Stimulated activated CD8-positive, alpha-beta memory T cell treated with anti-CD3 and anti-CD28 coated beads, Interleukin-15, amount 100 ng/mL, for 48 hours (primary cell): ENCODE measurements at places on chromosomes 3 and 15.

DNA sequence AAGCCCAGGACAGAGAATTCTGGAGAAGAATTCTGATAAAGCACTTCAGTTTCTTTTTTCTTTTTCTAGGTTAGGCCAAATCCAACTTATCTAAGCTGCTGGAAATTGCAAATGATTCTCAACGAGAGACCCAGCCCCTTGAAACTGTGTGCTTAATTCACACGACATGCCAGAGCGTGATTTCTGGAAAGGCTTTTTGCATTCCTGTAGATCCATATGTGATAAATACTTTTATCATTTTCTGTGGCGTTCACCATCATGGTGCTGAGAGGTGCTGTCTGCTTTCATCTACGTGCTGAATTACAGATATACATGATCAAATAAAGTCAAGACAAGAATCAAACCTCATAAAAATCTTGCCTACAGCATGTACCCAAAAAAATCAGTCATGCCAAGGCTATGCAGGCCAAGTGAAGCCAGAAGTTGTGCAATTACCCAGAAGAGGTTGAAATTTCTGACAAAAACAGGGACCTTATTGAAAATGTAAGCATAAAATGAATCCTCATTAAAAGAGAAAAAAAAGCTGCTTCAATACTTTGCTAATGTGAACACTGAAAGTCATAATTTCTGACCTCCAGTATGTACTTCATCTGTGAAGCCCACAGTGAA, 10.8 kb upstream of the MEF2A start:
- DNase-seq: no peak

GRCh38 chr3:170689893-170690660, 104.2 kb upstream of the SLC7A14 start:
- peak; percentile 30 for DNase-seq

- DNase-seq: no peak
Measured at GRCh38 chr3:194237110-194237509, 101.2 kb downstream of the HES1 start.

GRCh38 chr3:171966533-171967136, 72.7 kb upstream of the FNDC3B start:
- no peak for DNase-seq

DNA sequence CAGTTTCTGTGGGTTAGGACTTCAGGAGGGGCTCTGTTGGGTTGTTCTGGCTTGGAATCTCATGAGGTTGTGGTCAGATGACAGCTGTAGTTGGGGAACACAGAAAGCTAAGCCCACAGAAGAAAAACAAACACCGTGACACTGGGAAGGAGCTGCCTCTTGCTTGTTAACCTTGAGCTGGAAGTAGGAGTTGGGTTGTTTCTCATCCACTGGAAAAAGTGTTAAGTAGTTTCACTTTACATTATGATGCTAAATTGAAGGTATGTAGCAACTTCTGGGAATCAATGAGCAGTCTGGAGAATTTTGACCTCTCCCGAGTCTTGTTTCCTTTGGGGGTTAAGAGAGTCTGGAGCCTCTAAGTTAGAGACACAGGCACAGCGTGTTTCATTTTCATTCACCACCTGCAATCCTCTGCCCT, 20.4 kb downstream of the HACD3 start:
- no peak for DNase-seq

- DNase-seq: no peak
Measured at GRCh38 chr3:72494130-72494529, 354.1 kb downstream of the SHQ1 start.

GRCh38 chr15:99098426-99098825, 6.5 kb upstream of the SYNM start:
- no peak for DNase-seq

- no peak for DNase-seq
Measured at GRCh38 chr15:48855501-48856440, 22.2 kb upstream of the EID1 start.

DNA sequence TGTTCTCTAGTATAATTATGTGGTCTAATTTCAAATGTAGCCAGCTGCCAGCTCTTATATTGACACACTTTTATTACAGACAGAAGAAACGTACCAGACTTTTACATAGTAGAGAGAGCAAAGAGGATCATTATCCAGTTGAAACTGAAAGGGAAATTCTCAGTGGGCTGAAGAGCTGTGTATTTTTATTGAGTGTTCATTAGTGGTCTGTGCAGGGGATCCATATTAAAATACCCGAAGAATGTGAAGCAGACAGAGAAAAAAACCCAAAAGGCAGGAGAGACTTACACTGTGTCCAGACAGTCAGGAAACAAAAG, 41.3 kb downstream of the MYRIP start:
- no peak for DNase-seq

DNA sequence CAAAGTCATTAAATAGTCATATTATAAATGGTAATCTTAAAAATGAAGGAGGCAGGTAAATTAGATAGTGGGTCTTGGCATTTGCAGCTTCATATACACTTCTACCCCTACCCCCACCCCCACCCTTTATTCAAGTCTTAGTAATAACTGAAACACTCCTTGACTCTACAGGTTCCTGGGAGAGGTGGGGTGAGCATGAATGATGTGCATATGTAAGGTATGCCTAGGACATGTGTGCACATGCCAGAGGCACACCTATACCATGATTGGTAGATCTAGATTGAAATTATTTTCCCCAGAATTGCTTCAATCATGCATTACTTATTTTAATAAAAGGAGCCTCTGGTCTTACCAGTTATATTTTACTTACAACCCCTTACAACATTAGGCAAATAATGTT, 40.1 kb upstream of the PDCD6IP start:
- no peak for DNase-seq

GRCh38 chr3:113769551-113769950, 22.7 kb downstream of the ATP6V1A start:
- no peak for DNase-seq

- DNase-seq: no peak
Measured at GRCh38 chr3:46685446-46685845, 8.0 kb downstream of the ALS2CL start.

GRCh38 chr15:68489421-68489820, 57.5 kb upstream of the ITGA11 start:
- DNase-seq: no peak

- peak; percentile 24 for DNase-seq
Measured at GRCh38 chr3:59502806-59503205, 453.0 kb upstream of the CFAP20DC start.

DNA sequence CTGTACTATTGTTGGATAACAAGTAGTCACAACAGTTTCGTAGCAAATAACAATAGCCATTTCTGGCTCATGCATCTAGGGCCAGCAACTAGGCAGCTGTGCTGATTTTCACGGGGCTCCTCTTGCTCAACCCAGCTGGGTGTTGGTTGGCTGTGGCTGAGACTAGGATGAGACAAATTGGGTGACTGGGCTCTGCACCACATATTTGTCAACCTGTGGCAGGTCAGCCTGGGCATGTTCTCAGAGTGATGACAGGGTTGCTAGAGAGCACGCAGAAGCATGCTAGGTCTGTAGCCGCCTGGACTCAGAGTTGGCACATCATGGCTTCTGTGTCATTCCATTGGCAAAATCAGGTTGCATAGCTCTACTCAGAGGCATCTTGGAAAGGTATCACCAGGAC, 175.9 kb downstream of the OTOL1 start:
- DNase-seq: no peak

- DNase-seq: no peak
Measured at GRCh38 chr3:99809565-99809964, 8.1 kb upstream of the CMSS1 start.

DNA sequence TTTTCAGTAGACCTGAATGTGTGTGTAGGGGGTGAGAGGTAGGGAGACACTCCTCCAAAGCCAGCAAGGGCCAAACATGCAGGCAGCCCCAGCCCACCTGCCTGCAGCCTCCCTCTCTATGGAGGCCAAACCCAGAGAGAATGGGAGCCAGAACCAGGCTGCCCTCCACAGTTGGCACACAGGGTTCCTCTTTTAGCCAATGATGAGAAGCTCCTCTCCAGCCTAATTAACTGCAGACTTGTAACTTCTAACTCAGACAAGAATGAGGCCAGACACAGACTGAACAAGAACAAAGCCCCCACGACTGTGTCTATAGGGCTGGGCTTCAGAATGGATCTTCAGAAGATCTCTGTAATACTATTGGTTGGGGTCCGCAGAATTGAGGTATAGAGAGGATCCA, 12.3 kb upstream of the TLE3 start:
- no peak for DNase-seq

- no peak for DNase-seq
Measured at GRCh38 chr3:37100411-37100810, 74.0 kb downstream of the LRRFIP2 start.

DNA sequence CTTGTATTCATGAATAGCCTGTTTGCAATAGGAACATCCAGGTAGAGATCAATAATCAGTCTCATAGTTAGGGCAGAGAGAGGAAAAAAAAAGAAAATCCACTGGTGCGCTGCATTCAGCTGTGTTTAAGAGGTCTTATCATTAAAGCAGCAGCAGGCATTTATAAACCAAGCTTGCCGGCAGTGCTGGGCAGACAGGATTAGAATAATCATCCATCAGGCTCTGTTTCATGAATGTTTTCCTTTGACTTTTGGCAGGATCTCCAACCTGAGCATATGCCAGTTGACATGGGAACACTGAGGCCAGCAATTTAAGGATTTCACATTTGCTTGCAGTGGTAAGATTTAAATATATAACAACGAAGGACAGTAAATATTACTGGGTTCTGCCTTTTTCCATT, 305.2 kb upstream of the SEMA6D start:
- no peak for DNase-seq

- DNase-seq: no peak
Measured at GRCh38 chr3:163951397-163951987, 1126.8 kb downstream of the SI start.

DNA sequence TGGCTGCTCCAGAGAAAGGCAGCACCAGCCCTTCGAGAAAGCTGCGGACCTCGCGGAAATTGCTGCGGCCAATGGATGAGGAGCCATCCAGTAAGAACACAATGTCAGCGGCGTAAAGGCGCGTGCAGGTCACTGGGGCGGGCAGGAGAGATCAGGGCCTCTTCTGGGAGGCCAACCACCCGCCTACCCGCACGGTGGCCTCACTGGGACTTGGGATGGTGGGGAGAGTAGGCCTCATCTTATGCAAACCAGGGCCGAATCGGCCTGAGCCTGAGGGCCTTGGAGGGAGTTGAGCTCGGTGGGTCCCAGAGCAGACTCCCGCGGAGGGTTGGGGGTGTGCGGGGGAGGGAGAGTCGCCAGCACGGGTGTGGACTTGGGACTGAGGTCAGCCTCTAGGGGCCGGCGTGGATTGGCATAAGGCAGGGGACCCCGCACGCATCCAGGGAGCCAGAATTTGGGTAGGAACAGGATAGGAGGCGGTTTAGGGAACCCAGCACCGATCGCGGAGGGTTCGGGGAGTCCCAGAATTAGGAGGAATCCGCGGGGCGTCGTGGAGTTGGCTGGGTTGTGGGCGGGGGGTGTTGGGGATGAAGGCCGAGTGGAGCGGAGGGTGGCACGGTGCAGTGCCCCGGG, 596 bp downstream of the COL7A1 start:
- DNase-seq: no peak

GRCh38 chr3:13045241-13045903, 27.9 kb downstream of the IQSEC1 start:
- DNase-seq: no peak

DNA sequence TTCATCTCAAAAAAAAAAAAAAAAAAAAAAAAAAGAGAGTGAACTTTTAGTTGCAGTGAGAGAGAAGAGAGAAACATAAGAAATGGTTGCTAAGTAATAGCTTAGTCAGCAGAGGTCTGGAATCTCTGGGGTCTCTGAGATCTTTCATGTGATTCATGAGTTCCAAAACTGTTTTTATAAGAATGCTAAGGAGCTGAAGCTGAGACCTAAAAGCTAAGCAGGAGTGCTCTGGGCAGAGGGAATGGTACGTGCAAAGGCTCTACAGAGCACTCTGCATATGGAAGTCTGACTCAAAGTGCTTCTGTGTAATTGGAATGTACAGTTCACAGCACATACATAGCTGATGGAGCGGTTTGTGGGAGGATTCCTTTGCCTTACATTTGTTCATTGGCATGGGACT, 66.3 kb upstream of the LRIG1 start:
- no peak for DNase-seq

DNA sequence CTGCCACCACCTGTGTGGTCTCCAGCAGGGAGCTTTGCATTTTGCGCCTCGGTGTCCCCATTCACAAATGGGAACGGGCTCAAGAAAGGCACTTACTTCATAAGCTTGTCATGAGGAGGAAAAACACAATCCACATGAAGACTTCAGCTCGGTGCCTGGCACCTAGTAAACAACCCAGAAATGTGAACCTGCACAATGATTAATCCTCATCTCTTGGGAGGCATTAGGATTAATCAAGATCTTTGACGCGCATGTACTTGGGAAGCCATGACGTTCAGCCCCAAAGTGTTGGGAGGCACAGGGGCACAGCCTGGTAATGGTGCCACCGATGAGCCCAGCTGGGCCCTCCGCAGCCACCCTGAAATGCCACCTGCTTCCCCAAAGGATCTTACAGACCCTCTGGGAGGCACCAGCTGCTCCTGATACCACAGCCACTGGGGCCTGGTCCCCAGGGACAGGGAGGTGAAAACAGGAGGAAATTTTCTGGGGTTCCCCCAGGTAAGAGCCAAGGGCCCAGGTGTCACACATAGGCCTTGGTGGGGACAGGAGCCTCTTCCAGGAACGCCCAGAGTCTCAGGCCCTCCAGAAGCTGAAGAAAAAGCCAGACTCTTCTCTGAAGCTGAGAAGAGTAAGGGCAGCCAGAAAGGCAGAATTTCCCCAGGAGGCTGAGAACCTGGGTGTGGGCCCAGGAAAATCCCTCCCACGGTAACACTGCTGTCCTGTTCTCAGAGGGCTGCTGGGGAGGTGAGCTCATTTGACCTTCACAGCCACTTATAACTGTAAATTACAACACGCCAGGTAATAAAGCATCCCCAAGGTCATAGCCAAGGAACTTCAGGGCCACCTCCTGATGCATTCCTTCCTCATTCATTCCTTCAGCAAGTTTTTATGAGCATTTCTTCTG, 507.5 kb downstream of the SHQ1 start:
- DNase-seq: no peak

- peak; percentile 27 for DNase-seq
Measured at GRCh38 chr15:51162865-51163762, 68.4 kb upstream of the TNFAIP8L3 start.

DNA sequence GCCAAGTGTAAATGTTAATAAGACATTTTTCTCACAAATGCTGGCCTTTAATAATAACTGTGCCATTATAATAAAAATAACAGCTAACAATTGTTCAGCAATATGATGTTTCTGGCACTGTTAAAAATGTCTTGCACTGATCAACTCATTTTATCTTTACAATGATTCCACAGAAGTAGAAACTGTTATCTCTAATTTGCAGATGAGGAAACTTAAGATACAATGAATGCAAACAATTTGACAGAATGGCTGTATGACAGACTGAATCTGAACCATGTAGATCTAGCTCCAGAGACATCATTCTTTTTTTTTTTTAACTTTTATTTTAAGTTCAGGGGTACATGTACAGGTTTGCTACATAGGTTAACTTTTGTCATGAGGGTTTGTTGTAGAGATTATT, 755.0 kb downstream of the TBL1XR1 start:
- DNase-seq: no peak
